ENCODE measurements at places on chromosomes 1 and 21.

- DNase-seq, result no peak
These were observed 807.7 kb downstream of the USP25 start for GRCh38 chr21:16537501-16537900.

- no peak for DNase-seq
These were observed 1.7 kb upstream of the GADD45A start for GRCh38 chr1:67683316-67683715.

DNA sequence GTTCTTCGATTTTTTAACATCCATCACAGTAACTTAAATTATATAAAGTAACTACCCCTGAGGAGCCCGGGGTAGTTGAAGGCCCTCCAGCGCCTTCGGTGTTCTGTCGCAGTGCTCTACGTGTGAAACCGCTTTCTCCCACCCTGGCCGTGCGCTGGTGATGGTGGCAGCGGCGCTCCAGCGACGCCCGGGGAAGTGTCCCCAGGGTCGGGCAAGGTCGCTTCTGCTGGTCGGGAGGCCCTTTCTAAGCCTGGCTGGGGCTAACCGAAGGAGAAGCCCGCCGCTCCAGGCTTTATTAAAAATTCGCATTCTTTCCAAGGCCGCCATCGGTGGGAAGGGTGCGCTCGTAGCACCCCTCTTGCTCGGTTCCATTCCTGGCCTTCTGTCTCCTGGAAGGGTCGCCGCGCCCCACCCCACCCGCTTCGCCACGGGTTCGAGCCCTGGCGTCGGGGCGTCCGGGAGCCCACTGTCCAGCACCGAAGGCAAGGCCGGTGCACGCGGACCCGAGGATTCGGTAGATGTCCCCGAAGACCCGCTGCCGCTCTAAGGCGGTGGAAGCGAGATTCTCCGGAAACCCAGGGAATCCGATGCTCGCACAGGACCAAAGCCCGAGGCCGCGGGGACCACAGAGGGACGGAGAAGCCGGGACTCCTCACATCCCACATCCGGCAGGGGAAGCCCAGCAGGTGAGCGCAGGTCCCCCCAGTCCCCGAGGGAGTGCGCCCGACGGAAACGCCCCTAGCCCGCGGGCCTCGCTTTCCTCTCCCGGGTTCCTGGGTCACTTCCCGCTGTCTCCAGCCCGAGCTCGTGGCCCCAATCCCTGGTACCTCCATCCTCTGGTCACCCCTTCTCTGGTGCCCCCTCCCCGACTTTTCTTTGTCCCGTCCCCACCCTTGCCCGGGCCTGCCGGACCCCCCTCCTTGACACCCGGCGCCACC, 685 bp upstream of the RIPPLY3 start:
- no peak for DNase-seq

- DNase-seq, result no peak
These were observed 6.7 kb upstream of the IVL start for GRCh38 chr1:152901631-152902030.

DNA sequence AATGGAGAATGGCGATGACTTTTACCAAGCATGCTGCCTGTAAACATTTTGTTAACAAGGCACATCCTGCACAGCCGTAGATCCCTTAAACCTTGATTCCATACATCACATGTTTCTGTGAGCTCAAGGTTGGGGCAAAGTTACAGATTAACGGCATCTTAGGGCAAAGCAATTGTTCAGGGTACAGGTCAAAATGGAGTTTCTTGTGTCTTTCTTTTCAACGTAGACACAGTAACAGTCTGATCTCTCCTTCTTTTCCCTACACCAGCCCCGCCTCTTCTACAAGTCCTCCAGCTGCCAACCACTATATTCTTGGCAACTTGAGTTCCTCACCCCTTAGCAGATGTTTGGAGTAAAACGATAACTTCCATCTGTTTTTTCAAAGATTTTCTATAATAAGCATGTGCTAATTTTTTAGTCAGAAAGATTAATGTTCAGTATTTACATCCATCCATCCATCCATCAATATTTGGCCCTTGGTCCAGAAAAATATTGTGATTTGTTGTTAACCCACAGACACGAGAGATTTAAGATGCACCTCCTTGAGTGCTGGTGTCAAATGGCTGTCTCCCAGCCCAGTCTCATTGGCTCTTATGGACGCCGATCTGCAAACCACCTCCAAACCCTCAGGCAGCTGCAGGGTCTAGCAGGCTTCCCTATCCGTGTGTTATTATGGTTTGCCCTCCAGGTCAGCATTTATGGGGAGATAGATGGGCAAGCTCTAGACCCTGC, 3.8 kb downstream of the DNALI1 start:
- DNase-seq, result no peak

GRCh38 chr1:4109628-4109940, 209.5 kb upstream of the C1orf174 start:
- no peak for DNase-seq

- DNase-seq, result no peak
These were observed 42.1 kb upstream of the CASZ1 start for GRCh38 chr1:10838541-10838940.

- no peak for DNase-seq
These were observed 41.2 kb upstream of the IFNLR1 start for GRCh38 chr1:24228311-24228710.

All from left hindlimb (tissue), 1 donor.